ENCODE measurements at places on chromosomes 1 and 21.

DNA sequence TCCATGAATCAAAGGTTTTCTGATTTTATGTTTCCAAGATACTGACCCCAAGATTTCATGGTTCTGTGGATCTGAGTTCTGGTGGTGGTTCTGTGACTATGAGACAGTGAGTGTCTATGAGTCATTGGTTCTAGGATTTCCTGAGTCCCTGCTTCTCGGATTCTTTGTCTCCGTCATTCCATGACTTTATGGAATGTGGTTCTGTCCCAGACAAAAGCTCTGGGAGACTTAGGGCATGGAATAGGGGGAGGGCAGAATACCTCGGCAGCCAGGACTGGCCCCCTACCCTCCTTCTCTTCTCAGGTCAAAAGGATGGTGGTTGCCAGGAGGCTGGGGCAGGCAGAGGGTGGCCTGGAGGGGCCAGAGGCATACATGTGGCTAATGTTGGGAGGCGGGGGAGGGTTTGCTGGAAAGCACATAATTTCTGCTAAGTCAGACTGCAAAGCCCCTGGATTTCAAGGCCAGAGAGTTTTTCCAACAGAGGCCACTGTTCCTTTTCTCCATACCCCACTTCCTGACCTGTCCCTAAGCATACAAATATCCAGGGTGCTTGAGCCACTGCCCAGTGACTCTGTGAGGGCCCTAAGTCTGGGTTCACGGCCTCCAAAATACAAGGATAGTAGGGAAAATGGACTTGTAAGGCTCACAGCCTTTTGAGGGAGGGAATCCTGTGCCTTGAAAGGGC, 17.2 kb downstream of the CDCP2 start:
- no peak for DNase-seq

DNA sequence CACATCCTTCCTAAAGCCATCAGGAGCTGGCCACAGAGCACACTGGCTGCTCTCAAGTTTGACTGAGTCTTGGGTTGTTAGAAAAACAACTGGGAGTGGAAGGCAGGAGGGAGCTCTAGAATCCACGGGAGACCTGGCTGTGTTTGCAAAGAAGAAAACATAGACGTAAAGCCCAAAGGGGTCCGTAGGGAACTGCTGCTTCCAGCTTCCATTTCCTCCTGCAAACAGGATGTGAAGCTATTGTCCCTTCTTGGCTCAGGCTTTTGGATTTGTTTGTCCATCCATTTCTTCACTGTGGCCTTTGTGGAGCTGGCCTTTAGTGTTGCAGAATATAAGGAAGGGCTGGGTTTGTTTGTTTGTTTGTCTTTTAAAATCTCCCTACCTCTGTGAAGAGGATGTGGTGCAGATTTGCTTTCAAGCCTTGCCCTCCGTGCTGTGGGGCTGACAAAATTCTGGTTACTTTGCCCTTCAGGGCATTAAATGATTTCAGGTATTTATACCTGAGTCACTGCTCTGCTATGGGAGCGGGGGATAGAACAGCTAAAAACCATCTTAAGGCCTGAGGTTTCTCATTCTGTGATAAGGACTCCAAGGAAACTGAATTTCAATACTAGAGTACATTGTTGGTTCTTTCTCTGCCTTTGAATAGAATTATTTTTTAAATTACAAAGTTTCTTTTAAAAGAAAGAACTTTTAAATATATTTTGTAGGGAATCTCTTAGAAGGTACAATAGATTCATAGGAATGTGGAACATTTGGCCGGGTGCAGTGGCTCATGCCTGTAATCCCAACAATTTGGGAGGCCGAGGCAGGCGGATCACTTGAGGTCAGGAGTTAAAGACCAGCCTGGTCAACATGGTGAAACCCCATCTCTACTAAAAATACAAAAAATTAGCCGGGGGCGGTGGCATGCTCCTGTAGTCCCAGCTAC, 74.3 kb downstream of the MPZL1 start:
- no peak for DNase-seq

GRCh38 chr1:84152649-84153056, 8.6 kb downstream of the PRKACB start:
- DNase-seq, result no peak

- DNase-seq, result no peak
Measured at GRCh38 chr1:18836654-18837053, 22.8 kb downstream of the TAS1R2 start.

GRCh38 chr1:220221670-220222069, 50.6 kb downstream of the RAB3GAP2 start:
- DNase-seq, result no peak

DNA sequence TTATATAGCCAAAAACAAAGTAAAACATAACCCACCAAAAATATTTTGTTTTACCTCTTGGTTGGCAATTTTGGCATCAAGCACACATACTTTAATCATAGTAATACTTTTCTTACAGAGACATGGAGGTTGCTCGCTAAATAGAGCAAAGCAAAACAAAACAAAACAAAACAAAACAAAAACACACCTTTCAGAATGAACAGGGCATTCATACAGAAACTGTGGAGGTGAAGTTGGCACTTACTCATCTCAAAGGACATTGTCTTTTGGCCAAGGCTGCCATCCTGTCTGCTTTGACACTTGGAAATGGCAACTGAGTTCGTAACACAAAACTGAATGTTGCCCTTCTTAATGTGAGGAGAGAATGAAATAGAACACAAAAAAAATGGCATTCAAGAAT, 773.1 kb downstream of the USP25 start:
- no peak for DNase-seq

GRCh38 chr1:226365831-226366231, 42.1 kb downstream of the PARP1 start:
- no peak for DNase-seq

GRCh38 chr1:20885121-20885520, 98.0 kb upstream of the HP1BP3 start:
- no peak for DNase-seq

- no peak for DNase-seq
Measured at GRCh38 chr1:228081578-228082213, 812 bp upstream of the ARF1 start.

DNA sequence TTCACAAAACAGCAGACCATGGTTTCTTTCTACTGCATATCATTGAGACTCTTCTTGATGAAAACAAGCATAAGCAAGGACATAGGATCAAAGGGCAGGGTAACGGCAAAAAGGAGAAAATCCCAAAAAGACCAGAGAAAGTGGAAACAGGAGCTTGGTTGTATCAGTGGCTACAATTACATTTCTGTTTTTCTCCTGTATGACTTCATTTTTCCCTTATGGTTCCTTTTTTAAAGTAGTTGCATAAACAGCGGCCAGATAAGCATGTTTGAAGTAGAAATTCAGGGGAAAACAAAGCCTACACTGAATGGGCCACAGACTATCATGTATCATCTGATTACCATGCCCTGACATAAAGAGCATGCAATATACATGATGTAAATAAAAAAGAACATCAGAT, 4.6 kb downstream of the EGLN1 start:
- DNase-seq, result no peak

DNA sequence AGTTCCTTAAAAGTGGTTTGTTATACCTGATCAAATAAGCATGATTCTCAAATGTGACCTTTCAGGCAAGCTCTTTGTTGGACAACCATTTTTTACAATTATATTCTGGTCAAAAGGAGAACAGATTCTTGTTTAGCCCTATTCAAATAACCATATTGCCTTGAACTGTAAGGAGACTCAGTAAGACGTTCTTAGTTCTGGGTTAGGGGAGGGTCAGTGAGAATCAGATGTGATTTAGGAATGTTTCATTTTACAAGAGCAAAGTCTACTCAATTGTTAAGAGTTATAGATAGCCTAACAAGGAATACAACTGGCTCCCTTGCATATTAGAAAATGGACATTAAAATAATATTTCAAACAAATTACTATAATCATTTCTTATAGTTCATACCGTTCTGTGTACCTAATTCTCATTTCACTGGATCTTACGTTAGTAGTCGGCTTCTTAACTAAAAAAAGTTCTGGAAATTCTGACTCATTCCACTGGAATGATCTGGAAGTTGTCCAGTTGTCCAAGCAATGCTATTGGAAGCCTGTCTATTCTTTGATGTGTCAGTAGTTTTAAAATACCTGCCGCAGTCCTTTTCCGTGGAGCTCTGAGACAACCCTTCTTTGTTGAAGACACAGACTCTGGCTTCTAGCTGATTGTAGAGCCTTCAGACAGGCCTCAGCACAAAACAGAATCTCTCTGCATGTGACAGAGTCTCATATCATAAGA, 88.8 kb downstream of the MAST2 start:
- no peak for DNase-seq

DNA sequence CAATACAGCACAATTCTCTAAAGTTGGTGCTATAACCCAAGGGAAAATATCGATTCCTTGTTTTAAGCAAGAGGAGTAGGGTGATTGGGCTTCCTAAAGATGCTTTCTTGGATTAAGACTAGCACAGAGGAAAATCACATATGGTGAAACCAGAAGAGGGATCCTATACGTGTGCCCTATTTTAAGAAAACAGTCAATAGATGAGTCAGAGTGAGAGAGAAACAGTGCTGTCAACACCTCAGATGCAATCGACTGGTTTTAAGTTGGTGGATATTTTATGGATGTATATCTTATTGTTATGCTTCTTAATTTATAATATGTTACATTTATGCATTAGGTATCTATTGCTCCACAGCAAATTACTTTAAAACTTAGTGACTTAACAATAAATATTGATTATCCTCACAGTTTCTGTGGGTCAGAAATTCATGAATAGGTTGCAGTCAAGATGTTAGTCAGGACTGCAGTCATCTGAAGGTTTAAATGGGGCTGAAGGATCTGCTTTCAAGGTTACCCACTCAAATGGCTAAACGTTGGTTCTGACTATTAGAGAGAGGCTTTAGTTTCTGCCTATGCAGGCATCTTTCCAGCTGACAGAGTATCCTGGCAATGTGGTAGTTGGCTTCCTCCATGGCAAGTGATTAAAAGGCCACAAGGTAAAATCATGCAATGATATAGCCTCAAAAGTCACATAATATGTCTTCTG, 61.6 kb upstream of the DEPDC1 start:
- DNase-seq, result no peak

GRCh38 chr1:201537028-201537427, 1.9 kb upstream of the NAV1 start:
- DNase-seq, result no peak

GRCh38 chr21:34029743-34030528, 43.4 kb upstream of the MRPS6 start:
- DNase-seq, result no peak

- no peak for DNase-seq
Measured at GRCh38 chr21:45990741-45991605, 9.4 kb downstream of the COL6A1 start.

DNA sequence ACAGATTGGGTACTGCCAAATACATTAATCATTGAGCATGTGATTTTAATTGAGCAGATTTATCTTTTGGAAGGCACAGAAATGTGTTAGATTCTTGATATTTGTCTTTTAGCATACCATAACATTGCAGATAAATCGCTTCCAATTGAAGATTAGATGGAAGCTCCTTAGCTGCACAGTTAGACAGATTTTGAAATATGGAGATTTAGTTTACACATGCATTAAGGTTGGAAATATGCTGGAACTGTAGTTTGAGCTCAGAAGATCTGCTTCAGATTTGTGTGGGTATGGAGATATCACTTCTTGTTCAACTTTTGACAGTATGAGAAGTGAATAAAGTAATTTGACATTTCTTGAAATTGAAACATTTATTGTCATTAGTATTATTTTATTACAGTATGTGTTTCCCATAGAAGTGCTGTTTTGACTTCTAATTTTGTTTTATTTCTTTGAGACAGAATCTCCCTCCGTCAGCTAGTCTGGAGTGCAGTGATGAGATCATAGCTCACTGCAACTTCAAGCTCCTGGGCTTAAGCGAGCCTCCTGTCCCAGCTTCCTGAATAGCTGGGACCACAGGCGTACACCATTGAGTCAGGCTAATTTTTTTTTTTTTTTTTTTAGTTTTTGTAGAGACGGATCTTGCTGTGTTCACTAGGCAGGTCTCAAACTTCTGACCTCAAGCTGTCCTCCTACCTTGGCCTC, 29.1 kb downstream of the THRAP3 start:
- no peak for DNase-seq

GRCh38 chr1:181086926-181087325, 1.6 kb upstream of the IER5 start:
- no peak for DNase-seq

- no peak for DNase-seq
Measured at GRCh38 chr21:41961282-41961701, 7.5 kb upstream of the C2CD2 start.

- DNase-seq, result no peak
Measured at GRCh38 chr1:97017895-97018294, 296.3 kb downstream of the PTBP2 start.

All from naive B cell (primary cell).